ENCODE measurements at places on chromosomes 11 and 22. TPM values are rescaled to one million over a fixed set of nuclear protein-coding genes. Genes with fewer than 3 reads are reported as not detected.

Gene SLC22A6
- not detected for total RNA-seq

Gene SMIM38
- total RNA-seq, result 2.2 TPM

Gene F2
- total RNA-seq, result not detected

Gene MS4A12
- not detected for total RNA-seq

Gene ART1
- total RNA-seq, result not detected

Gene C11orf42
- total RNA-seq, result not detected

Gene UPK3A
- 1.6 TPM for total RNA-seq

Gene TCF20
- 62.1 TPM for total RNA-seq

Gene OR2AG1
- not detected for total RNA-seq

Gene B4GALNT4
- not detected for total RNA-seq

DNA sequence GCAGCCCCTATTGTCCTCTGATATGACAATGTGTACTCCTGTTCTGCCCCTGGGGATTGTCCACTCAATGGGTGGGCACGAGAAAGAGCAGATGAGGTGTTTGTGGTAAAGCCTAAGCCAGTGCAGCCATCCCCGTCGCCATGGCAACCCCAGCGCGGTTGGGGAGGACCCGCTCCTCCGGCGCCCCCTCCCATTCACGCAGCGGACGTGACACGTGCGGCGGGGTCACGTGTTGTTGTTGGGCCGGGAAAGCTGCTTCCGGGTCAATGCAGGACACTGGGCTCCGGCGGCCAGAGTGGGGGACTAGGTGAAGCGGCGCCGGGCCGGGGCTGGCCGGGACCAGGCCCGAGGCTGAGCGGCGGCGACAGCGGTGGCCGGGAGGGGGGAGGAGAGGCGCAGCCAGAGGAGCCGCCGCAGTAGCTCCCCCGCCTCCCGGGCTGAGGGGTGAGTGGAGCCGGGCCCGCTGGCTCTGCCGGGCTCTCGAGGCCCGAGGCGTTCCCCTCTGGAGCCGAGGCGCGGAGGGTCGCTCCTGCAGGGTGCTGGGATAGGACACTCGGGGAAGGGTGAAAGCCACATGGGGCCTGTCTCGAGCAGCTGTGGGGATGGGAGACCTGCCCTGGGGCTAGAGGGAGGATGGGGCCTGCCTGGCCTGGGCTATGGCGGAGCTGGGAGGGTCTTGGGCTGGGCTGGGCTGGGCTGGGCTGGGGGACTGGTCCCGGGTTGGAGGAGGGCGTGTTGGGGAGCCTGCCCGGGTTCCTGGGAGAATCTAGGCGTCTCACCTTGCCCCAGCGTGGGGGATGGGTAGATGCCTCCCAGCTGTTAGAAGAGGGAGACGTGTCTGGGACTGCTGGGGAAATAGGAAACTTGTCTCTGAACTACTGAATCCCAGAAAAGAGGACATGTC, at the start of gene TBCEL:
Gene TBCEL (plus strand): TSS at position 255 of the 904 bp plus-strand sequence. CDS start 21,589 bp downstream, outside the sequence.
- DNase-seq, result peak; percentile 75

- no peak for DNase-seq
Measured at GRCh38 chr22:29121124-29121523, 48.3 kb downstream of the KREMEN1 start.

DNA sequence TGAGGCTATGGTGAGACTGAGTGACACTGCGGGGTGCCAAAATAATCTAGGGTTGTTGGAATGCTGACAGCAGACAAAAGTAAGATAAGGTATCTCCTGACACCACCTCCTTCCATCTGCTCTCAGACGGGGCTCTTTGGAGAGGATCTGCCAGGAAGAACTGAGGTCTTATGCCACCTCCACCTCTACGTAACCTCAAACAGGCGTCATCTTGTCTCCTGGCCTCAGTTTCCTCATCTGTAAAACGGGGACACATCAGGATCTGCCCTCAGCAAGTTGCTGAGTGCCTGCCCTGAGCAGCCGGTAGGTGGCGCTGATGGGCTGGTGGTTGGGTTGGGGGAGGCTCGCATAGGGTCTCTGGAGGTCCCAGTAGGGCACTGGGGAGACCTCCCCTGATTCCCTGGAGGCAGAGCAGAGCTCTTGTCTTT, 1.7 kb upstream of the MYEOV start:
- DNase-seq, result peak; percentile 49

DNA sequence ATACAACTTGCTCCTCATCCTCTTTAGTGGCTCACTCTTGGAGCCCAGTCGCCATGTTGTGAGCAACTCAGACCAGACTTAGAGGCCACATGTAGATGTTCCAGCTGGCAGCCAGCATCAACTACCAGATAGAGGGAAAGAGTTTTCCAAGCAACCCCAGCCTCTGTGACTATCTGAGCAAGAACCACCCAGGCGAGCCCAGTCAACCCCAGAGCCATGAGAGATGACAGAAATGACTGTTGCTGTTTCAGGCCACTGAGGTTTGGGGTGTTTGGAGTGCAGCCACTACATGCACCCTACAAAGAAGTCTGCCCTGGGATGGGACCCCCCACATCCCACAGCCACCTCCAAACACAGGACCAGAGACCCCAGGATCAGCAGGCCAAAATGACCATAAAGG, 24.8 kb upstream of the CLDN5 start:
- DNase-seq, result no peak

DNA sequence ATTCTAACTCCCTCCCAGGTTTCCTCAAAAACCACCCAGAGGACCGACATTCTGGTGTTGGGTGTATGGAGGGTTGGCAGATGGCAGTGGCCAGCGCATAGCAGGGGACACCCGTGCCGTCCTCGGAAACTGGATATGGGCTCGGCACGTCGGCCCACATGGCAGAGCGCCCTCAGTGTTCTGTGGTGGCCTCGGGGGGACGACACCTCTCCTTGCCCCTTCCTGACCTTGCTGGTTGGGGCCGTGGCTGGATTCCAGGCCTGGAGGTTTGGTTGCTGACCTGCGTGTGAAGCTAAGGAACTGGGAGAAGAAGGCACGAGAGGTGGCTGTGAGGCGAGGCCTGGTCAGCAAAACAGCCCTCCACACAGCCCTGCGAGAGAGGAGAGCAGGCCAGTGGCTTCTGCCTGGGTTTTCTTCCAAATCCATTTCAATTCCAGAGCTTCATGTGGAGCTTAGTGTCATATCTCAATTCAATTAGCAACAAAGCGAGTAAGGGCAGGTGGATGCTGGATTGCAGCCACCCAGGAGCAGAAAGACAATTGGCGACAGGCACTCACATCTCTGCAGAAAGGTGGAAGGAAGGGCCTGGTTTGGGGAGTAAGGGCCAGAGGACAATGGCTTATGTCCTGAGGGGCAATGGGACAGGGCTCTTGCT, 478.4 kb downstream of the BRD1 start:
- DNase-seq, result no peak

GRCh38 chr11:95821640-95822039, 31.3 kb downstream of the CEP57 start:
- DNase-seq, result no peak

- DNase-seq, result no peak
Measured at GRCh38 chr11:46664612-46665011, 35.8 kb downstream of the ARHGAP1 start.

DNA sequence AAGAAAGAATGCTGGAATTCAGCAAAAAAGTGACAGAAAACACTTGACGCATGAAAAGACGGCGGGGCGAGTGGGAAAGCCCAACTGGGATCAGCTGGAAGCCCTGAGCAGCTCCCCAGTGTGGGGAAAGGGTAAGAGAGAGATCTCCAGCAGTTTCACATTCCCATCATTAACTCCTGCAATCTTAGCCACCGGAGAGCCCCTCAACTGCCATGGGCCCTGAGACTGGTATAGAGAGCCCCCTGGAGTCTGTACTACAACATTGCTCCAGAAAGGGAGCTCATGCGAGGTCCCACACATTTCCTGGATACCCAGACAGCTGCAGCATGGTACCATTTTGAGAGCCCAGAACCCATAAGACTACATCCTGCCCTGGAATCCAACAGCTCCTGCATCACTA, 31.1 kb downstream of the MRGPRX4 start:
- no peak for DNase-seq

GRCh38 chr11:12756454-12756806, 82.2 kb downstream of the TEAD1 start:
- DNase-seq, result no peak

DNA sequence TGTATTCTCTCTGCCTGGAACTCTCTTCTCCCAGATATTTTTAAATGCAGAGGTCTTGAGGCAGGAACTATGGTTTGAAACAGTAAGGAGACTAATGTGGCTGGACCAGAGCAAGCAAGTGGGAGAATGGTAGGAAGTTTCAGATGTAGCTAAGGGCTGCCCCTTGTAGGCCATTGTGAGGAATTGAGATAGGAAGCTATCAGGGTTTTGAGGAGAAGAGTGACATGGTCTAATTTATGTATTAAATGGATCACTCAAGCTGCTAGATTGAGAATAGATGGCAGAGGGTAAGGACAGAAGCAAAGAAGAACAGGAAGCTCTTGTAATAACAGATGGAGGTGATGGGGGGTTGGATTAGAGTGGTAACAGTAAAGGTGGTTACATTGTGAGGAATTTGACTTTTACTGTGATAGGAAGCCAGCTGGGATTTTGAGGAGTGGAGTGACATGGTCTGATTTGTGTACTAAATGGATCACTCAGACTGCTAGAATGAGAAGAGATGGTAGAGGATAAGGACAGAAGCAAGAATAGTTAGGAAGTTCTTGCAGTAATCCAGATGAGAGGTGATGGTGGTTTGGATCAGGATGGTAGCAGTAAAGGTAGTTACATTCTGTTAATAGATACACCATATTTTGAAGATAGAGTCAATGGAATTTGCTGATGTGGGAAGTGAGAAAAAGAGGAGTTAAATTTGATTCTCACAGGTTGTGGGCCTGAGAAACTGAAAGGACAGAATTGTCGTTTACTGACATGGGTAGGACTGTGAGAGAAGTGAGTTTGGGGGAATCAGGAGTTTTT, 63.0 kb downstream of the HIPK3 start:
- no peak for DNase-seq

DNA sequence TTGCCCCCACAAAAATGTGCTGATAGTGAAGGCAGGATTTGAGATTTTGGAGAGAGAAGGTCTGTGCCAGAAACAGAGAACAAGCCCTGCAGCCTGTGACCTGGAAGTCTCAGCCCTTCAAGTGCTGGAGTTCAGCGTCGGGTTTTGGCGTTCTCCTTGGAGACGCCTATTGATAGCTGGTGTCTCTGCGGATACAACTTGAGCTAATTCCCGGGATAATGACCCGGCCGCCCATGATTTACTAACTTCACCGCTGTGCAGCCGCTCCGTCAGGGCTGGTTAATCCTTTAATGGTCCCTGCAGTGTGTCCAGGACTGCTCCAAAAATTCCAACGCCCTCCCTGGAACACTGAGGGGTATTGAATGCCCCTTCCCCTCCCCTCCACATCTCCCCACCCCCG, 76.6 kb downstream of the WT1 start:
- DNase-seq, result no peak

DNA sequence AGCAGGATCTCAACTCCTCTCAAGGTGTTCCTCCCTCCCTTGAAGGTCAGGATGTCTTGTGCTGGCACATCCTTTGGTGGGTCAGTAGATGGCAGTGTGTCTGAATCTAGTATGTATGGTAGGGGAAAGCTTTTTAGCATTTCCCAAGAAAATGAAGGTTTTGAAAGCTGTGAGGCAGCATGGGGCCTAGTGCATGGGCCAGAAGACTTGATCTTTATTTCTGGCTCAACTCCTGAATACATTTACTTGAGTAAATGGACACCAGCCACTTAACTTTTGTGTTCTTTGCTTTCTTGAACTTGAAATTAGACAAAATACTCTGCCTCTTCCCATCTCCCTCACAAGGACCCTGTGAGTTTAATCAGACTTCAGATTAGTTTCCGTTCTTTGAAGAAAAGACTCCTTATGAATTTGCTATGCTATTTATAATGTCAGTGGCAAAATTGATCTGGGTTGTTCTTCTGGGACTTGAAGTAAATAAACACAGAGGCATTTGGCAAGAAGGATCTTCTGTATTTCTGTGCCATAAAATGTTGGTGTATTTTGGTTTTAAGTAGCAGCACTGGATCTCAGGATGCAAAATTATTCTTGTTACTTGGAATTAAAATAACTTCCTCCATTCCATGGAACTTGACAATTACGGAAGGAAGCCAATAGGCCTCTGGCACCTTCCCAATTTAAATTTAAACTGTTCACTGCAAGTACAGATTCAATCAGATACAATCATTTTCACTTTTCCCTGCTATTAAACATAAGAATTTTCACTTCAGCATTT, 288.8 kb downstream of the CASP12 start:
- DNase-seq, result no peak

GRCh38 chr11:64395545-64396078, 36.6 kb downstream of the RPS6KA4 start:
- DNase-seq, result no peak

GRCh38 chr11:32435942-32436750, 807 bp upstream of the WT1 start:
- DNase-seq, result no peak

GRCh38 chr11:123382555-123383074, 47.5 kb upstream of the GRAMD1B start:
- DNase-seq, result no peak

DNA sequence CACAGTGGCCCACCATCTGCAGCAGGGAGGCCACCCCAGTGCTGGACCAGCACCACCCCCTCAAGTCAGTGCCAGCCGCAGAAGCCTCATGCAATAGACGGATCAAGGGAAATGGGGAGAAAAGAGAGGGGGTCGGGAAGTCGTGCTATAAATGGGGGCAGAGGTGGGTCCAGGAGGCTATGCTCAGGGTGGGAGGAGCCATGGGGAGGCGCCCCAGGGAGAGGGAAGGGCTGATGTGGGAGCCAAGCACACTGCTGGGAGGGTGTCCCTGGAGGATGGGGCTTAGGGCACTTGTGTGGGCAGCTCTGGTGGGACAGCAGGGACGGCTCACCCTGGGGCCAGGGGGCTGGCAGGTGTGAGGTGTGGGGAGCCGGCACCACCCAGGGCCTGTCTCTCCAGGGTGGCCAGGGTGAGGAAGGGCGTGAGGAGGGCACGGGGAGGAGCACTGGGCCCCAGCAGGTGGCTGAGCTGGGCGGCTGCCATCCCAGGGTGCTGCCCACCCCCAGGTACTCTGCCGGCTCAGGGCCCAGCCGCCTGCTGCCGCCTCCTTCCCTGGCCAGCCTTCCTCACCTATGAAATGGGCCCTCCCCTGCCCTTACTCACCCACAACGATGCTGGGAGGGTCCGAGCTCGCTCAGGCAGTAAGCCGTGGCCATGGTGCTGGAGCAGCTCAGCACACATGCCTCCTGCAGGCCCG, 18.0 kb downstream of the PHLDA2 start:
- no peak for DNase-seq

DNA sequence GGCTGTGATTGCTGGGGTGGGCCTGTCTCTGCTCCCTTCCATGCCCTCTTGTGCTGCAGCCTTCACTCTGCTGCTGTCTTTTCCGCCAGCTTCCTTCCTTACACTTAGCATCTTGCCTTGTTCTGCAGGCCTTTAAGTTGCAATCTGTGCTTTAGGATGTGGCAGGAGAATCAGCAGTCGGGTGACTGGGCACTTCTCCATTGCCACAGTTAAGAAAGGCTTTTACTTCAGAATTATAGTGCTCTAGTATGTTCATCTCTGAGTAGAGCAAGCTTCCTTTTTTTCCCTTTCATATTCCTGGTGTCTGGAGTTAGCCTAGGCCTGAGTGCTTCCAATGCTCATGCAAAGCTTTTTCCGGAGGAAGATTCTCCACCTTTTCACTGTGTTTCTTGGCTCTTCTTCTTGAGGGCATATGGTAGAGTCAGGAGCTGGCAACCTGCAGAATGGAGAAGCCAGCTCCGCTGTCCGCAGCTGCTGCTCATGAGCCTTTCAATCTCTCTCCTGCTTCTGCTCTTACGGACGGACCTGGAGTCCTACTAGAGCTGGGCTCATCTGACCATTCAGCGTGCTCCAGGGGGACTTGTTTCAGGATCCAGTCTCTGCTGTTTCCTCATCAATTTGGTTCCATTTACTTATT, 20.2 kb downstream of the PPP6R2 start:
- no peak for DNase-seq

- DNase-seq, result no peak
Measured at GRCh38 chr22:26901198-26901816, 243.9 kb downstream of the MIAT start.

GRCh38 chr11:68454767-68455166, 5.8 kb upstream of the PPP6R3 start:
- no peak for DNase-seq
